HCT116 (cell line): ENCODE measurements at places on chromosomes 7 and 10.

- DNase-seq, result no peak
These were observed 106.0 kb downstream of the COL26A1 start for GRCh38 chr7:101468546-101469275.

DNA sequence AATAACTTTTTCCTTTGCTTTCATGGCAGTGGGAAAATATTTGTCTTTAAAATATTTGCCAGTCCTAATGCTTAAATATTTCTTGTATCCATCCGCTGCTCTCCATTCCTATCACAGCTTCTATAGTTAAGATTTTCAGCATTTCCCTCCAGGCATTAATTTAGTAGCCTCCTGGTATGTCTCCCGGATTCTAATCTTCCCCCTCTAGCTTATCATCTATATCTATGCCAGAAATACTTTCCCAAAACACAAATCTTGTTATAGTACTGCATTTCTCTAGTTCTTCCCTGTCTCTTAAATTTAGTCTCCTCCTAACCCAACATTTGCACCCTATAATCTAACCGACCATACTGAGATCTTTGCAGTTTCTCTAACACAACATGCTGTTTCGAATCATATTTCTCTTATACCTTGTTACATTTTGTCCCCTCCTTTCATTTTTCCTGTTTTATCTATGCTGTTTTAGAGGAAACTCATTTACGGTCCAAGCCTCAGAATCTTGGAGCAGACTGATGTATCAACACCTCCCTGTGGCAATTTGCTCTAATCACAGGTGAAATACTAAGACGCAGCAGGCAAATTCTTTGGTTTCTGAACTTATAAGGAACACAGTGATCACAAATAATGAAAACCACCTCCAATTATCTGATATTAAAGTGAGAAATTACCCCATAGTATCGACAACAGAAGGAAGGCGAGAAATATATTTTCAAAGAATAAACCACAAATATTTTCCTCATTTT lies 10.3 kb downstream of the CNTNAP2 start:
- no peak for DNase-seq

DNA sequence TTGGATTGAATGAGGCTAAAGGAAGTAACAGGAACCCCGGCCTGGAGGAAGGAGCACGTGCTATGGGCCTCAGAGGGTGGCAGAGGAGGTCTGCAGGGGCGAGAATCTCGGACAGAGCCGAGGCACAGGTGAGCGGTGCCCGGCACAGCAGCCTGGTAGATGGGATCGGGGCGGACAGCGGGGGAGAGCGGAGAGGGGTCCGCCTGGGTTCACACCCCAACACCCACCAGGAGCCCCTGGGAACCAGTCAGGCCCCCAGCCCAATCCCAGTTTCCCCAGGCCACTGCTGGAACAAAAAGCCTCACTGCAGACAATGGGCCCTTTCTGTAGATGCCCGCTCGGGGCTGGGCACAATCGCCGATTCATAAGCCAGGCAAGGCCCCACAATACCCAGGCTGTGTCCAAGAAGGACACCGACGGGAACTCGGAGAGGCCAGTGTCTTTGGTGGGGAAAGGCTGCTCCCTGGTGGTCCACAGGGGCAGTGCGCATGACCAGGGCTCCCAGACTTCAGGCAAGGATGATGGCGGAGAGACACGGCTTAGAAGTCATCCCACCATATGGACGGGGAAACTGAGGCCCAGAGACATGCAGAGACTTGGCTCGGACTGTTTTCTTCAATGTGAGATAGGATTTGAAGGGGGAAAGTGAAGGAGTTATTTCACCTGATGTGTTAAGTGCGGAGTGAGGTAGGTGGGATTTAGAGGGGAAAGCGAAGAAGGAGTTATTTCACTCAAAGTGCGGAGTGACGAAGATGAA lies 106.9 kb upstream of the GPR26 start:
- peak; percentile 60 for DNase-seq

DNA sequence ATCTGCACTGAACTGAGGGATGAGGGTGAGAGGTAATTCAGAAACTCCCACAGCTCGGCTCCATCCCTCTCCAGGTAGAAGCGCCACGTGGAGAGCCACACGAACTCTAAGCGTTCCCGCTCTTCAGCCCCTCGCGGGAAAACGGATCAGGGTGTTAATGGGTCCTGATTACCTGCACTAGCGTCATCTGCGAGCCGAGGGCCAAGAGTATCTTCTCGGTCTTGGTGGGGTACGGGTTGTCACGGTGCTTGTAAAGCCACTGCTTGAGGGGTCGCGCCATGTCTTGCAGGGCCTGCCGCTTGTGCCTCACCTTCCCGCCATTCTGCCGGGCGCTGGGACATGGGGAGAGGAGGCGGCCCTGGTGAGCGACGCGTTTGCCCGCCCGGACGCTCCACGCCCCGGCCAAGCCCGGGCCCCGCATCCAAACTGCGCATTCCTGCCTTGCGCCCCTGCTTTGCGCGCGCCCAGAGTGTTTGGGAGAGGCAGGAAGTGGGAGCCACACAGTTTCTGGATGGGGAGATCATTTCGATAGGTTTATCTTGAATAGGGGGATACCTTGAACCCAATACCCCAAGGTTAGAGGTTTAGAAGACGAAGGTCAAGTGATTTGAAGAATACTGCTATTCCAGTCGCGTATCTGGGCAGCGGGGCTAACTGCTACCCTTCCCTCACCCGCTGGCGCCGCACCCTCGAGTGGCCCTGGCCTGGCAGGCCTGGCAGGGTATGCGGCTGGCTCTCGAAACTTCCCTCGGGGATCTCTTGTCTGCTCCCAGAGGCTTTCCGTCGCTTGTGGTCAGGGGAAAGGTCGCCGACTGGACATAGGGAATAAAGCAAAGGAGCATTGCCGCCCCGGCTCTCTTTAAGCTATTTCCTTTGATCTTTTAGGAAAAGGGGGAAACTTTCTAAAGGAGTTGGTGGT lies 4.2 kb downstream of the MKX start:
- DNase-seq, result no peak

DNA sequence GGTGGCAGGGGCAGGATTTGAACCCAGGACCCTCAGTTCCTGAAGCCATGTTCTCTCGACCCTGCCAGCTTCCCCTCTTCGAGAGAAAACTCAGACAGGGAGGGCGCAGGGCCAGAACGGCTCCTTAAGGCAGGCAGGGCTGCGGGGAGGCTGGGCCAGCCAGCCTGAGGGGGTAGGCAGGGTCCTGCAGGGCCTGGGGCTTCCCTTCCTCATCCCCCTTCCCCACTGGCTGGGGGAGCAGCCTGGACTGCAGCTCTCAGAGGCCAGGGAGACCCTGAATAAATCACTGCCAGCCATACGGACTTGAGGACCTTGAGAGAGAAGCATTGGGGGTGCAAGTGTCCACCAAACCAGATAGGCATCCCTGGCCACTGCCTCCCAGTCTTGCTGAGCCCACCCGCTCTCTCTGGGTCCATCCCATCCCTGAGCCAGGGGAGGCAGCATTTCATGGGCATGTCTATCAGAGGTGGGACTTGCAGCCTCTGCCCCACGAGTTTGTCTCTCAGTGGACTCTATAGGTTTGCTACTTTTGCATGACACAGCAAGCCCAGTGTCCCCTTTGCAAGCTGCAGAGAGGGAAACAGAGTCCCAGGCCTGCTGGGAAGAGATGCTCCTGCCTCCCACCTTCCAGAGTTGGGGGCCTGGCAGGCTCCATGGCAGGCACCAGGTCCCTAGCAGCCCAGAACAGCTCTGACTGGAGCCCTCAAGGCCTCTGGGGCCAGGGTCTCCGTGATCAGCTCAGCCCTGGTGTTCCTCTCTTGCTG lies 70.9 kb downstream of the MYL10 start:
- no peak for DNase-seq

DNA sequence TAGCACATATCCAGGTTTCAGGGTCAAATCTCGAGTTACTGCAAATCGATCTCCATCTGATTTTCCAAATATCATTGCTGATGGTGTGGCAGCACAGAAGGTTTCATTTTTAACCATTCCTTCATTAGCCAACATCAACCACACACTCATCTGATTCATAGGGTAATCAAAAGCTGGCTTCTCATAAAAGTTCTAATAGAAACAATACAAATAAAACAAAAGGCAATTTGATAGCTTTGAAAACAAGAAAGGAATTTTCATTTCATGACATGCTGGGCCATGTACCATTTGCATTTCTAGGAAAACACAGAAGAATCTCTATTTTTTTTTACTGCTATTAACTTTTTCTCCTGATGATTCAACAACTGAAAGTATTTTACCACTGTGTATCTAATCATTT lies 147.7 kb upstream of the SLC26A5 start:
- DNase-seq, result no peak

DNA sequence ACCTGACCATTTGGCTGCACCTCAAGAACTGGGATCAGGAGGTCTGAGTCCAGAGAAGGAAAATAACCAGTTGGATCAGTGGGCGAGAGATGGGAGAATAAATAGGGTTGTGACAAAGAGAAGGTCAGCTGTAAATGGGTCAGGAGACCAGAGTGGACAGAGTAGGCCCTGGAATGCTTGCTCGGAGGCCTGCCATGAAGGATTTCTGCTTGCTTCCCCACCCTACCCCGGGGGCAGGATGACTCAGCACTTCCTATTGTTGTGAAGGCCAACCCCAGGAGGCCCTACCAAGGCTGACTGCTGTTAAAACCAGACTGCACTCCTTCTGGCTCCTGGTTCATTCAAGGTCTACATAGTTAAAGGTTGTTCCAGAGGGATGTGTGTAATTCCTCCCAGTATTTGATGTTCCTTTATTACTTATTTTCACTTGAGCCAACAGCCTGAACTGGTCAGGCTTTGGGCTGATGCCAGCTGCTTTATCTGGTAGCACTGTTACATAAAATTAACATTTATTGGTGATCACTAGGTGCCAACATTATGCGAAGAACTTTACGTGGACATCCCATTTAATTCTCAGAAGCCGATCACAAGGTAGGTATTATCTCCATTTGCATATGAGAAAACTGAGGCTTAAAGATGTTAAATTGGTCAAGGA lies 27.3 kb upstream of the IFRD1 start:
- DNase-seq, result peak; percentile 63
